ENCODE measurements at places on chromosomes 1 and 21.

- DNase-seq, result no peak
Measured at GRCh38 chr1:106061586-106062495, 994.6 kb upstream of the PRMT6 start.

GRCh38 chr21:17931080-17931479 lies 111.9 kb upstream of the C21orf91 start:
- no peak for DNase-seq

DNA sequence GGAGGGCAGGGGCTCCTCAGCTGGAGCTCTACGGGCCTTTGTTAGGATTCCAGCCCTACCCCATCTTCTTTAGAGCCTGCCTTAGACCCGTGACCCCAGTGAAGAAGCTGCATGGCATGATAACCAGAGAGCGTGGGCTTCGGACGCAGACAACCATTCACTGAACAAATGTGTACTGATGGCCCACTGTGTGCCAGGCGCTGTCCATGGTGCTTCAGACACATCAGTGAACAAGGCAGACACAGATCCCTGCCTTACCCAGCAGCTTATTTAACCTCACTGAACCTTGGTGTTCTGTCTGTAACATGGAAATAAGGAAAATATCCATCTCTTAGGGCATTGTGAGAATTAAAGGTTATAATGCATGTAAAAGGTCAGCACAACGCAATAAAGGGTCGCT lies 9.5 kb downstream of the CHIT1 start:
- DNase-seq, result no peak

DNA sequence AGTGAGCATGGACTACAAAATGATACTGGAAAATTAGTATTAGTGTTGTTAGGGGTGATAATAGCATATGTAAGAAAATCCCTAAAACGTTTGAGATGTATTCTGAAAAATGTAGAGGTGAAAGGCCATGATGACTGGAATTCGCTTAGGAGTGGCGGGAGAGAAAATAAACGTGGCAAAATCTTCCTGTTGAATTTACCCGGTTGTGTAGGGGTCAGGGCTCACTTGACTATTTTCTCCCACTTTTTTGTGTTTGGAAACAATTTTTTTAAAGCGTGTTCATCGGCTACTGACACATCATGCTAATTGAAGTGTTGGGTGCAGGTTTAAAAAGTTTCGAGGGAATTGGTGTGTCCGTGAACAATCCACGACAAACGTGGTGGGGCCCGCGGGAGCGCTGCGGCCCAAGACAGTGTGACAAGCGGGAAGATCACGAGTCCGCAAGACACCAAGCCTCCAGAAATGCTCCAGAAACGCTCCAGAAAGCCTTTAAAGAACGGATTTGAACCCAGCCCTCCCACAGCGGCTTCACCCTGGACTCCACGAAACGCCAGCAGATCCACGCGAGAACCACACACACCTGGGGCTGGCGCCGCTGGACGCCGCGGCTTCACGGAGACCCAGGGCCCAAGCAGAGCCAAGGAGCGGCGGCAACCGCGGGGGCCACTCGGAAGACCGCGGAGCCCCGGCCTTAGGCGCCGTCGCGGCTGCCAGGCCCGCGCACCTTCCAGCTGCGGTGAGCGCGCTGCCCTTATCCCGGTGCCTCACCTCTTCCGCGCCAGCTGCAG lies 573 bp downstream of the PSMG1 start:
- DNase-seq, result no peak

GRCh38 chr1:33211972-33212371 lies 30.1 kb upstream of the TRIM62 start:
- no peak for DNase-seq

- no peak for DNase-seq
Measured at GRCh38 chr1:202645097-202645476, 65.2 kb downstream of the SYT2 start.

DNA sequence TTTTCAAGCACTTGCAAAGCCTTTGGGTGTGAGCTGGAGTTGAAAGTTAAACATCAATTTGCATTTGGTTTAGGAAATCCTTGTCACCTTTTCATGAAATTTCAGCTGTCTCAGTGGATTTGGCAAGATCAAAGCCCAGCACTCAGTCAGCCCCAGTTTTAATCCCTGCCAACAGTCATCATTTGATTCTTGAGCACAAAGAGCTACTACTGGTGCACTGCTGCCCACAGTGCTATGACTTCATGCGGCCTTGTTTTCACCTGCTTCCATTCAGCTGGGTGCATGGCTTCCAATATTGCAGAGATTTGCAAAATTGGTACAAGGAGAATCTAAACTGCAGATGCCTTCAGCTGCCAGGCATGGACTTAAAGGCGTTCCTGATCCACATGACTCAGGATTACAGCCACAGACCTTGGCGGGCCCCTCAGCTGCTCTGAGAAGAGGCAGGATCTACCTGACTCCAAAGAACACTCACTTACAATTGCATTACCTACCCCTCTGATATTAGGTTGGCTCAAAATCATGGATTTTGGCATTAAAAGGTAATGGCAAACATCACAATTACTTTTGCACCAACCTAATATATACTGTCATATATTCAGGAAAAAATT lies 259.1 kb downstream of the DSCAM start:
- DNase-seq, result no peak

DNA sequence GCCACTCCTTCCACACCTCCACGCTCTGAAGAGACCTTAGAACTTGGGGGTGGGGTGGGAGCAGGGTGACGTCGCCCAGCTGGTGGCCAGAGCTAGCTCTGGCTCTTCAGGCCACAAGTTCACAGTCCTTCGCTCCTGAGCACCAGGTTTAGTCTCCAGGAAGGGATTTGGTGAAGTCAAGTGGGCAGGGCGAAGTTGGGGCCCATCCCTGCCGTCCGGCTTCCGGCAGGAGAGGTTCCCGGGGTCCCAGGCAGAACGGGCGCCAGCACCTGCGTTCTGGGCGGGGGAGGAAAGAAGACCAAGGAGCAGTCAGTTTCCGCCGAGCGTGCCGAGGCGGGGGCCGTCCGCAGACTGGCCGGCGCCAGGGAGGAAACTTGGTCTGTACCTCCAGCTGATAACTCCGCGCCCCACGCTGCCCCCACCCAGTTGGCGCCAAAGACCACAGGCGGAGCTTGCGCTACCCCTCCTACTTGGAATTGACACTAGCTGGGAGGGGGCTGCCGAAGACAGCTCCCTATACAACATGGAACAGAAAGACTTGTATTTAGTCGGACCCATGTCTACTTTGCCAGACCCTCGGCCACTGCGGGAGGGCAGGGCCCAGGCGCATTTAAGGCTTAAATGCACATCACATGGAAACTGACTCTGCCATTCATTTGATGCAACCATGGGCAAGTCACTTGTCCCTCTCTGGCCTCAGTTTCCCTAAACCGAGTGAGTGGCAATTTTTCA lies 995 bp downstream of the ID3 start:
- DNase-seq, result no peak

DNA sequence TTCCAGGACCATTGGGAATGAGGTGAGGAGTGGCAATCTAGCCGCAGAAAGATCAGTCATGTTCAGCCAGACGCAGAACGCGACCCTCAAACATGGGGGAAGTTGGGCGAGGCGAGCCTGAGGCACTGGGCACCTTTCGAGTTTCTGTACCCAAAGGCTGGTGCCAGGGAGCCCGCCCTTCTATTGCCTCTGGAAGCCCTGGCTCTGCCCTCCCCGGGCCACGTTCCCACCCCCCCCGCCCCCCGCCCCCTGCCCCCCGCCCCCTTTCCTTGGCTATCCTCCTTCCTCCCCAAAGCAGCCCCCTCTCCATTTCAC lies 2.2 kb upstream of the ZBTB7B start:
- DNase-seq, result no peak

- DNase-seq, result peak; percentile 48
Measured at GRCh38 chr1:1629430-1630190, 2.4 kb upstream of the MMP23B start.

- DNase-seq, result no peak
Measured at GRCh38 chr1:20187103-20187812, 940 bp upstream of the PLA2G2C start.

- DNase-seq, result no peak
Measured at GRCh38 chr21:14114251-14114650, 96.5 kb downstream of the LIPI start.

DNA sequence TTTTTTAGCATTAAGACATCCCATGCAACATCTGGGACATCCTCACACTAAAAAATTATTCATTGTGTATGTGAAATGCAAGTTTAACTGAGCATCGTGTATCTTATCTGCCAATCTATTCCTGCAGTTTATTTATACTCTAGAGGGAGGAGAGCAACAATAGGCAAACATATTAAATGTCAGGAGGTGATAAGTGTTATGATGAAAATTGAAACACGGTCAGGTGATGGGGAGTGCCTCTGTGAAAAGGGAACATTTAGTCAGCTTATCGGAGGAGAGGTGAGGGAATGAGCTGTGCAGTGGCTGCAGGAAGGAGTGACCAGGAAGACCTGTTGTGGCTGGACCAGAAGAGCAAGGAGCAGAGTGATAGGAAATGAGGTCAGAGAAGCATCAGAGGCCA lies 775 bp upstream of the EFCAB14 start:
- DNase-seq, result no peak

DNA sequence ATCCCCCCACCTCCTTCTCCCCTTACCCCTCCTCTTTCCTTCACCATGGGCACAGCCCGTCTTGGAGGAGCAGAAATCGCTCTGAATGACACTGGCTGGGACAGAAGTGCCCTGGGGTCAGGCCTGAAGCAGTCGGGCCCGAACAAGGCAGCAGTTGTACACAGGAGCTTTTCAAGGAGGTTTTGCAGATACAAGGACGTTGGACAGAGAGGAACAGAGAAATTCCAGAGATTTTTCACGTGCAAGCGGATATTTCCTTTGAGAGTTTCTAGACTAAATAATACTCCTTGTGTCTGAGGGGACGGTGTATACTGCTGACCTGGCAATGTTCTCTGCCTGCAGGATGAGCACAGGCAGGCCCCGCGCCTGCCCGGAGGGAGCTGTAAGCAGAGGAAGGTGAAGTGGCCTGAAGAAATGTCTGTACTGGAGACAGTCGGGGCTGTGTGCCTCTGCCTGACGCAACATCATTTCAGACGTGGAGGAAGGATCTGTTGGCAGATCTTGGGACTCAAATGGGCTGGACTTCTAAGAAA lies 95.3 kb upstream of the SLC25A33 start:
- no peak for DNase-seq

DNA sequence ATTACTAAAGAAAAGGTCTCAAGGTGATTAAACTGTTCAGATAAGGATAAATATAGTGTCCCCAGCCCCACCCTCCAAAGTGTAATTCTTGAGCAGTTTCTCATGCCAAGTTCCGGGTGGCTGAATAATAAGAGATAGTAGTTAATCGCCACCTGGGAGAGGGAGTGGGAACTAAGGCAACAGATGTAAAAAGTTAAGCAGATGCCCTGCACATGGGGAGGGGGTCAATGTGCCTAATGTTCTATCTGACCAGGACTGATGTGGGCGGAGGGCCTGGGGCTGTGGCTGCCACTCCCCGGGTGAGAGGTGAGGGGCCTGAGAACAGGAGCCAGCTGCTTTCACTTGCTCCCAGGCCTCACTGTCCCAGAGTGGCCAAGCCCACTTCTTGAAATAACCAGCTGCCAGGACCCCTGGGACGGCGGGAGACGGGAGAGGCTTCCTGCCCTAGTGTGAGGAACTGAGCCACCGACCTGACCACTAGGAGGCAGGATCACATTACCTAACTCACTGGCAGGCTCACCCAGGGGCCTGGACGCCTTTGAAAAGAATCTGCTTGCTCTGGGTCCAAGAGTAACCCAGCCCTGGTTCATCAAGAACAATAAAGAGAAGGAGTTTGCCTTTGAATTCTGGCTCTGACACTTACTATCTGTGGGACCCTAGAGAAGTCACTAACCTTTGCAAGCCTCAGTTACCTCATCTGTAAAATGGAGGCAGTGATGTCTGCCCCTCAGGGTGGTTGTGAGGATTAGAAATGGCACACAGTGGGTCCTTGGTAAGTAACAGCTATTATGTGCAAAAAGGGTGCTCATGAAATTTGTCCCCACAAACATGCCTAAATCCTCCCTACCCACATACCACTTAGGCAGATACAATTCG lies 179.2 kb downstream of the ATG4C start:
- DNase-seq, result no peak

GRCh38 chr1:73467731-73468130 lies 730.2 kb downstream of the LRRIQ3 start:
- DNase-seq, result no peak

DNA sequence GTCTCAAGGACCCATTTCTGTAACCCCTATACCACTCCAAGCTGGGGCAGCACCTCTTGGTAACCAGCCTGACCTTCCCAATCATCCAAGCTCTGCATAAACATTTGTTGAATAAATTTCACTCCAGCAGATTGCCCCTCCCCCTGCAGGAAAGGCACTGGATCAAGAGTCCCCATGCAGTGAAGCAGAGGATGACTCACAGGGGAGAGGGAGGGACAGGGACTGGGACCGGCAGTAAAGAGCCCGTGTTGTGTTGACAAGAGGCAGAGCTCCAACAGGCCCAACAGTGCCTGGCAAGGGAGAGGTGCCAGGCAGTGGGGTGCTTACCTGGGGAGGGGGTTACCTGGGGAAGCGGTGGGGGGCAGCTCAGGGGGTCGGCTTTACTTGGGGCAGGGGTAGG lies 32.3 kb downstream of the SLC9A1 start:
- no peak for DNase-seq

GRCh38 chr1:8523666-8524206 lies 205.8 kb downstream of the SLC45A1 start:
- DNase-seq, result no peak

DNA sequence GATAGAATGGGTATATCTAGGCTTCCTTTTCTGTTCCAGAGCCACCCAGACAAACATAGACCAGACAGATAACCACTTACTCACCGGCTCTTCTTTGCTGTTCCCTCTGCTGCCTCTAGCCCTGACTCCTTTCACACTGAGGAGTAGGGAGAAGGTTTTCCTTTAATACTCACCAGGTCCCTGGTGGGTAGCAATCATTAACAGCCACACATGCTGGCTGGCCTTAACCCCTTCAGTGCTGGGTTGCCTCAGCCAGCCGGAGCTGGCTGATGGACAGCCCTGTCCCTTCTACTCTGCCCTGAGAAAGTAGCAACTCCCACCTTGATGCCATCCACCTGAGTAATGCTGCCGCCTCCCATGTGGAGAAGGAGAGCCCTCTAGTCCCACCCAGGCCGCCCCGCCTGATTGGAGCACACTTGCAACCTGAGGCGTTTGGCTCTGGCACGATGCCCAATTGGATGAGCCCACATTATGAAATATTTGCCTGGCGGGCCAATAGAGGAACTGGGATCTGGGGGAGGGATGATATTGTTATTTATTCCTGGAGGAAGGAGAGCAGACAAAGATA lies 71.6 kb downstream of the PLEKHA6 start:
- DNase-seq, result no peak

GRCh38 chr1:87426463-87427249 lies 98.0 kb downstream of the LMO4 start:
- DNase-seq, result no peak

GRCh38 chr1:4916610-4917009 lies 262.2 kb downstream of the AJAP1 start:
- no peak for DNase-seq

DNA sequence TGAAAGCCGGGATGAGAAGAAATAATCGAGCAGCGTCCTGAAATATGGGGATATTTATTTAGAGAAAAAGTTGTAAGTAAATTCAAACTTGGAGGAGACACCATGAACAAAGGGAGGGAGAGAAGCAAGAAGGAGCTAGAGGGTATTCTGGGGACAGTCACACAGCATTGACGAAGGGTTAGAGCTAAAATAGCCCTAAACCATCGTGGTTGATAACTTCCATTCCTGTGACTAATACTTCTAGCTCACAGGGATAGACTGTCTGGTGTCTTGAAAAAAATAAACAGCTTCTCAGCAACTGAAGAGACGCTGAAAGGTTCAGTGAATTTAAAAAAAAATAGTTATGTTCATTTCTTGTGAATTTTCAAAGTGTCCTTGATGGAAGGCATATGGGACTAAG lies 86.7 kb downstream of the LRRC53 start:
- no peak for DNase-seq

GRCh38 chr1:11886986-11887665 lies 28.4 kb upstream of the NPPB start:
- DNase-seq, result no peak
